Neural progenitor cell (in vitro differentiated cells): ENCODE measurements at places on chromosomes 3 and 15. TPM values are rescaled to one million over a fixed set of nuclear protein-coding genes. Genes with fewer than 3 reads are reported as not detected.

Gene KBTBD13
- total RNA-seq, result not detected in 2 replicates

Gene PRSS50
- total RNA-seq, result 0.28 and 1.9 TPM in 2 replicates

Gene NTRK3
- 2.0 and 2.4 TPM in 2 replicates for total RNA-seq

Gene ARHGEF26
- total RNA-seq, result 13.4 and 14.0 TPM in 2 replicates

Gene GP9
- not detected in 2 replicates for total RNA-seq

Gene IL17RD
- 26.1 and 33.6 TPM in 2 replicates for total RNA-seq

Gene USP50
- total RNA-seq, result 0.46 TPM in 1 of 2 replicates, not detected in the other

Gene SMCO1
- total RNA-seq, result not detected in 2 replicates

Gene ADAMTS17
- total RNA-seq, result 1.1 and 1.5 TPM in 2 replicates

Gene NOX5
- total RNA-seq, result not detected in 2 replicates

Gene CKMT1A
- total RNA-seq, result 1.7 and 2.3 TPM in 2 replicates

Gene CCR5
- not detected in 2 replicates for total RNA-seq

- no peak overlapping the region for H3K27ac ChIP-seq
- no peaks in the 10 kb centered on the region for H3K27me3 ChIP-seq
- no peak overlapping the region for H3K4me3 ChIP-seq
These were observed 78.9 kb downstream of the ESYT3 start for GRCh38 chr3:138513090-138513843.

- no peaks in the 10 kb centered on the region for H3K36me3 ChIP-seq
- H3K4me1 ChIP-seq, result no peaks in the 10 kb centered on the region
- no peak for DNase-seq
- H3K27ac ChIP-seq, result no peak overlapping the region
These were observed 57.9 kb upstream of the PPP2R3A start for GRCh38 chr3:135907422-135908165.

- peaks cover 9% of the 10 kb centered on the region for H3K4me1 ChIP-seq
- no peaks in the 10 kb centered on the region for H3K27me3 ChIP-seq
- no peaks in the 10 kb centered on the region for H3K36me3 ChIP-seq
- H3K27ac ChIP-seq, result no peak overlapping the region
These were observed 113.5 kb upstream of the SLC7A14 start for GRCh38 chr3:170699158-170700053.

- no peaks in the 10 kb centered on the region for H3K27me3 ChIP-seq
- peak; percentile 88 for DNase-seq
- H3K4me3 ChIP-seq, result no peak overlapping the region
- no peaks in the 10 kb centered on the region for H3K4me1 ChIP-seq
- no peaks in the 10 kb centered on the region for H3K36me3 ChIP-seq
These were observed 224.0 kb downstream of the SLCO3A1 start for GRCh38 chr15:92077353-92078085.

DNA sequence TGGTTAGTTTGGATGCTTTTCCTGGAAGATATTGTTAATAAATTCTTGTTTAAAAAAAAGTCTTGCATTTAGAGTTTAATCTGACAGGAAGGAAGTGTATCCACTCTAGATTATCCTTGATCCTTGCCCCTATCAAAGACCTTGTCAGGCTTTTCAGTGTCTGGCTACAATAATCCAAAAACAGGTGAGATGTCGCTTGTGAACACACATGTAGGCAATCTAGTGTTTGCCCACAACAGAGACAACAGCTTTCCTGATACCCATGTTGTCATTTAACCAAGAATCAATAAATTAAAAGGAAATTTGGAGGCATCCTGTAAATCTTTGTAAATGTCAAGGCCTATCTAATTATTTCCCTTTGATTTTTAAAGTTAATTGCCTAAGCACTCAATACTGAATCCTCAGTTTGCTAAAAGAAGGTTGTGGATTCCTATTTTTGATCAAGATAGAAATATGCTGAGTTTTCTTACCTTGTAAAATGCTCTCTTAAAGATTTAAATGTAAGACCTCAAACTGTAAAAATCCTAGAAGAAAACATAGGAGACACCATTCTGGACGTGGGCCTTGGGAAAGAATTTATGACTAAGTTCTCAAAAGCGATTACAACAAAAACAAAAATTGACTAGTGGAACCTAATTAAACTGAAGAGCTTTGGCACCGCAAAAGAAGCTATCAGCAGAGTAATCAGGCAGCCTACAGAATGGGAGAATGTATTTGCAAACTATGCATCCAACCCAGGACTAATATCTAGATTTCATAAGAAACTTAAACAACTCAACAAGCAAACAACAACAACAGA is 207.7 kb downstream of the NAALADL2 start:
- DNase-seq, result no peak
- no peak overlapping the region for H3K27ac ChIP-seq
- no peaks in the 10 kb centered on the region for H3K27me3 ChIP-seq
- no peak overlapping the region for H3K4me3 ChIP-seq
- H3K36me3 ChIP-seq, result no peaks in the 10 kb centered on the region

DNA sequence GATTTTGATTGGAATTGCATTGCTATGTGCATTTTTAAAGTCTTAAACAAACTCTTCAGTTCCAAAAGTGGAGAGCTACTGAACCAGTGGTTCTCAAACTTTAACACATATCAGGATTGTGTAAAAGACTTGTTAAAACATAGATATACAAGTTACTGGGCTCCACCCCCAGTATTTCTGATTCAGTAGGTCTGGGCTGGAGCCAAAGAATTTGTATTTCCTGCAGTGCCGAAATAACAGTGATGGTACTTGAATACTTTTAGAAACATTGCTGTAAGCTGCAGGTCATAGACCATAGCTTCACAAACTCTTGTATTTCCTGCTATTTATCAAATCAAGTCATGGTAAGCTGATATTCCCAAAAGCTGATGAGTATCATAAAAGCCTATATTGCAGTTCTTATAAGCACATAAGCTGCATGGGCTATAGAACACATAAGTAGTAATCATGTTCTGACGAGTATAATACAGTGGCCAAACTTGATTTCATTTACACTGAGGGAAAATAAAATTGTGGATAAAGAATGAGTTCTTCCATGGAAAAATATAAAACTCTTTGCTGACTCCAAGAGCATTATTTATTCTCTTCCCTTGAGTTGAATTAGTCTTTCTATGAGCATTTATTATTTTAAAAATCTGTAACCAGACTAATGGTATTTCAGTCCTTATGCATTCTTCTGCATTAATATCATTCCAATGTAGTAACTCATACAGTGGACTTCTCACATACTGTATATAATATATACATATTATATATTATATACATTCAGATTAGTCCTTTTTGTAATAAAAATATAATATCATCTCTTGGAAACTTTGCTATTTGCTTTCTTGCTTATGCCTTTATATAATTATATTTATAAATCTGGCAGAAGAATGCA is 550.5 kb upstream of the AGTR1 start:
- no peak for DNase-seq
- no peak overlapping the region for H3K4me3 ChIP-seq
- no peak overlapping the region for H3K27ac ChIP-seq
- H3K4me1 ChIP-seq, result peaks cover 6% of the 10 kb centered on the region
- no peaks in the 10 kb centered on the region for H3K36me3 ChIP-seq

DNA sequence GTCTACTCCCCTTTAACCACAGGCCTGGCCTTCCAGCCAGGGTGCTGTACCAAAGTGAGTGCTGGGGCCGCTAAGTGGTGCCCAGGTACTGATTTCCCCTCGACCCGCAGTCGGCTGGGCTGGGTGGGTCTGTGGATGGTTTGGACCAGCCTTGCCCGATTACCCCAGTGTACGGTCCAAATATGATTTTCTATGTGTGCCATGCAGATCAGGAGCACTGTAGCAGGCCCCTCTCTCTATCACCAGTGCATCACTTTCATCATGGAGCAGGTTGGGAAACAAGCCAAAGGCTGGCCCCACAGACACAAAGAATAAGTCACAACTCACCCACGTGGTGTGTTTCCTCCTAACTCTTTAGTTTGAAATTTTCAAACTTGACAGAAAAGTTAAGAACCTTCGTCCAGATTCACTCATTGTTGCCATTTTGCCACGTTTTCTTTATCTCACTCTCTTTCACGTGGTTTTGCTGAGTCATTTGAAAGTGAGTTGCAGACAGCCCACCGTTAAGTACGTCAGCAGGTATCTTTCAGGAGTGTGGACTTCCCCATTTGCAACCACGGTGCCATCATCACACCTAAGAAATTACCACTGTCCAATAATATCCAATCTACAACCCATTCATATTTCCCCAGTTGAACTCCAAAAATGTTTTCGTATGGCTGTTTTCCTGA is 37.0 kb downstream of the ZNF710 start:
- H3K4me1 ChIP-seq, result peaks cover 73% of the 10 kb centered on the region
- H3K27ac ChIP-seq, result no peak overlapping the region
- no peaks in the 10 kb centered on the region for H3K27me3 ChIP-seq

DNA sequence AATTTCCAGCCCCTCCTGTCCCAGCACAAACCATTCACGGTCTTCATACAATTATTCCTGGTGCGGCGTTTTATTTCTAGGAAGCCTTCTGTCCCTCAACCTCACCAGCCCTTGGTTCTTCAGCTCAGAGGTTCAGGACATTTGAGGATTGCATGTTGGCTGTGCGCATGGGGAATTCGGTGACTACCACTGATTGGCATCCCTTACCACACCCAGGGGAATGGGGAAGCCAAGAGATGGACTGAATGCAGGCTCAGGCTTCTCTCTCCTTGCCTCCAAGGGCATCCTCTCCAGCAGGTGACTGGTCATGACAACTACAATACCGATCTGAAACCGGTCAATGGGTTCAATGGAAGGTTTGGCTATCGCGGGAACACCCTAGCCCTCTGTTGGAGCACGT is 153.8 kb downstream of the MTHFS start:
- H3K27me3 ChIP-seq, result no peaks in the 10 kb centered on the region
- H3K27ac ChIP-seq, result no peak overlapping the region
- no peaks in the 10 kb centered on the region for H3K4me1 ChIP-seq

DNA sequence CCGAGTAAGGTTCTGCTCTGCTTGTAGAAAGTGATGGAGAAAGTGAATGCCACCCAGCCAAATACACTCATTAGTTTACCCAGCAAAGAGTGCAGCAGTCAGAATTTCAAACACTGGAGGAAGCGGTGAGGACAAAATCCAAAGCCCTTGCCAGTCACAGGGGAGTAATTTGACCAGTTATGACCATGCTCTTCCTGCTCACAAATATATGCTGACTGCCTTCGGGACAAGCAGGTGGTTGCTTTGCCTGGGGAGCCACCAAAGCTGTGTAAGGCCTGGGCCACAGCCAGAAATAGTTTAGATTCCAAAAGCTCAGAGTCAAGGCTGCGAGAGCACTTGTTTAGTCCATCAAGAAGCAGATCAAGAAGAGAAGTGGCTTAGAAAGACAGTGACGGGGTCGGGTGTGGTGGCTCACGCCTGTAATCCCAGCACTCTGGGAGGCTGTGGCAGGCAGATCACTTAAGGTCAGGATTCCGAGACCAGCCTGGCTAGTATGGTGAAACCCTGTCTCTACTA is 51.0 kb upstream of the ATP13A3 start:
- no peak overlapping the region for H3K4me3 ChIP-seq
- no peaks in the 10 kb centered on the region for H3K4me1 ChIP-seq
- no peak for DNase-seq
- no peaks in the 10 kb centered on the region for H3K27me3 ChIP-seq
- H3K27ac ChIP-seq, result no peak overlapping the region

DNA sequence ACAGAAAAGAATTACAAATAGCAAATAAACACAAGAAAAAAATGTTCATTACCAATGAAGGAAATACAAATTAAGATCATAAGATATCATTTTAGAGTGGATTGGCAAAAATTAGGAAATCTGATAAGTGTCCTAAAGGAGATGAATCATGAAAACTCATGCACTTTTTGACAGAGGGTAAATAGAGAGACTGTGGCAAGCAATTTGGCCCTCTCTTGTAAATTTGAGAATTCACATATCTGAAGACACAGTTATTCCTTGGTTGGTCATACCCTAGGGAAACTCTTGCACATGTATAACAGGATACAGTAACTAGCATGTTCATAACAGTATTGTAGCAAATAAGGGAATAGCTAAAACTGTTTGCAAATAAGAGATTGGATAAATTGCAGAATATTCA is 246.0 kb upstream of the GADL1 start:
- DNase-seq, result no peak
- H3K4me1 ChIP-seq, result no peaks in the 10 kb centered on the region
- H3K27me3 ChIP-seq, result no peaks in the 10 kb centered on the region
- H3K36me3 ChIP-seq, result no peaks in the 10 kb centered on the region

DNA sequence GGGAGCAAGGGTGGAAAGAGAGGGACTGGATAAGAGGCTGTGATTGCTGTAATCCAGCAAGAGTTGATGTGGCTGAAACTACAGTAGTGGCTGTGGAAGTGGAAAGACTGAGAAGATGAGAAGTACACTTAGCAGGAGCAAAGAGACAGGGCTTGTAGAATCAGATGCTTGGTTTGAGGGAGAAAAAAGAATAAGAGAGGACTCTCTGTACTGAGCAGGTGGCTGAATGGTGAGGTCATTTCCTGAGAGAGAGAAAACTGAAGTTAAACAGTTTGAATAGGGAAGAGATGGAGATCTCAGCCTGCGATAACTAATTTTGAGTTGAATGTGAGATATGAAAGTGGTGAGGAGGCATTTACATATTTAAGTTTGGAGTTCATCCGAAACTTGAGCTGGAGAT is 95.8 kb upstream of the SLC25A36 start:
- H3K27me3 ChIP-seq, result no peaks in the 10 kb centered on the region
- no peak overlapping the region for H3K27ac ChIP-seq
- H3K4me1 ChIP-seq, result peaks cover 7% of the 10 kb centered on the region
- DNase-seq, result no peak
- no peak overlapping the region for H3K4me3 ChIP-seq

GRCh38 chr3:179769411-179770247 is 116.8 kb downstream of the USP13 start:
- H3K27me3 ChIP-seq, result no peaks in the 10 kb centered on the region
- H3K36me3 ChIP-seq, result no peaks in the 10 kb centered on the region
- no peak overlapping the region for H3K4me3 ChIP-seq
- DNase-seq, result no peak
